ENCODE measurements at places on chromosomes 12 and 14.

GRCh38 chr12:46360908-46361666 lies 11.5 kb downstream of the SLC38A2 start:
- no peak for DNase-seq
- H3K4me1 ChIP-seq: peaks cover 45% of the 10 kb centered on the region
- H3K27ac ChIP-seq: peak overlapping the region; percentile 35
- no peak overlapping the region for H3K4me3 ChIP-seq
- H3K27me3 ChIP-seq: no peaks in the 10 kb centered on the region

DNA sequence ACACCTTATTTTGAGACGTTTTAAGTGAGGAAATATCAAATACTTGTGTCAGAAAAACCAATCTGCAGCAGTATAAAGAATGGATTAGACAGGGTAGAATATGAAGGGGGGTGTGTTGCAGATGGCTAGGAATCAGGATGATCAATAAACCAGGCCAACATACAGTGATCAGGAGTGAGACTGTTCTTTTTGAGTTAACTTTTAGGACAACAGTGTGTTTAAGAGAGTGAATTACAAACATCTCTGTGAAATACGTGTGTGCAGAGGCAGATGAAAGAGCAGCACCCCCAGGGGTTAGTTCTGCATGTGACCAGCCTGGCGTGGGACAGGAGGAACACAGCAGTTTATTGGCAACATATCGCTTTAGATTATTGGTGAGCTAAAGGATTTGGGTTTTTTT lies 10.6 kb upstream of the NRDE2 start:
- no peak overlapping the region for H3K4me3 ChIP-seq
- no peaks in the 10 kb centered on the region for H3K4me1 ChIP-seq
- H3K36me3 ChIP-seq: no peaks in the 10 kb centered on the region
- no peak overlapping the region for H3K27ac ChIP-seq
- peaks cover 18% of the 10 kb centered on the region for H3K27me3 ChIP-seq

DNA sequence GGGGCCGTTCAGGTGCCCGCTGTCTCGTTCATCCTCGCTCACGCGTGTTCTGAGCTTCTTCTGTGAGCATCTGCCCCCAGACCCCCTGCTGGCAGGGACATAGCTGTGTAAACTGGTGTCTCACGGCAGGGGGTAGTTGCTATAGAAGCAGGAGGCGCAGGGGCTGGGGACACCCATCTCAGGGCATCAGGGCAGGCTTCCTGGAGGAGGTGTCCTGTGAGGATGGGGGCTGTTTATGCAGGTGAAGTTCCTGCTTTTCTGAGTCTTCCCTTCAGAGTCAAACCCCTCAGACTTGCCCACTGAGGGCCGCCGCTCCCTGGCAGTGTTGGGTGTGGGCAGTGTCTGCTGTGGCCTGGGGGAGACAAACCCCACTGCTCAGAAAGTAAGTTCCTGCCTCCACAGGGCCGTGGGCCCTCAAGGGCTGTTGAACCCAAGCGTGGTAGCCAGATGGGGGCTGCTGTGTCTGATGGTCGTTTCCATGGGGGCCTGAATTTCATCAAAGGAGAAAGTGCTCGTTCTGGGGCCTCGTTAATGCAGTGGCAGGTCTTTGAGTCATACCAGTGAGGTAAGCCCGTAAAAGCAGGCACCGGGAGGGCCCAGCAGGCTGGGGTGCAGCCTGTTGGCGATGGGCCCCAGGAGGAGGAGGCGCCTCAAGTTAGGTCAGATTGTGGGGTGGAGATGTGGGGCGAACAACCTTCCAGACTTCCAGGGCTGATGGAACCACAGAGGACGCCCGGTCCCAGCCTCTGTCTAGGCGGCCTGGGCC lies 23.4 kb downstream of the KIF26A start:
- H3K27ac ChIP-seq: no peak overlapping the region
- no peak overlapping the region for H3K4me3 ChIP-seq
- H3K36me3 ChIP-seq: no peaks in the 10 kb centered on the region
- no peaks in the 10 kb centered on the region for H3K4me1 ChIP-seq
- H3K27me3 ChIP-seq: no peaks in the 10 kb centered on the region

DNA sequence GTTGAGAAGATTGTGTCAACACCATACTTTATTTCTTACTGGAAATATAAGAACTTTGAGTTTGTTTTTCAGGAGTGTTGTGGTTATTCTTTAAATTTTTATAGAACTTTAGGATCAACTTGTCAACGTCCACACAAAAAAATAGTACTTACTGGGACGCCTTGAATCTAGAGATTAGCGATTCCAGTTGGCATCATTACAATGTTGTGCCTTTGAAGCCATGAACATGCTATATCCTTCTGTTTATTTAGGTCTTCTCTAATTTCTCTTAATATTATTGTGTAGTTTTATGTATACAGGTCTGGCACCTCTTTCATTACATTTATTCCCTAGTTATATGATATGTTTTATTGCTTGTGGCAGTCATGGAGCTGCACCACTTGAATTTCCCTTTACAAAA lies 320.8 kb upstream of the CCDC196 start:
- H3K36me3 ChIP-seq: no peaks in the 10 kb centered on the region
- H3K27me3 ChIP-seq: peaks cover 43% of the 10 kb centered on the region
- H3K27ac ChIP-seq: no peak overlapping the region
- no peak overlapping the region for H3K4me3 ChIP-seq
- DNase-seq: no peak

DNA sequence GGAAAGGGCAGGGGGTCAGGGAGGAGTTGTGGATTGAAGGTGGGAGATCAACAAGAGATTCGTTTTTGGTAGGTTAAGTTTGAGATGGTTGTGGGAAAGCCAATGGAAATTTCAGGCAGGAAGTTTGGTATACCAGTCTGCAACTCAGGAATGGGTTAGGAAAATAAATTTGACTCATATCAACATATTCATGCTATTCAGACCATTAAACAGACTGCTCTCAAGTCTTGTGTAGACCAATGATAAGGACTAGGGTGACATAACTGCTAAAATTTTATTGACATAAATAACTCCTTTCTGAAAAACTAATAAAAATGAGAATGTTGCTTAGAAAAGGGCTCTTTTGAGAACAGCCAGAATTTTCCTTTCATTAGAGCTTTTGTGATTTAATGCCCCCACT lies 60.0 kb downstream of the PLEKHA5 start:
- DNase-seq: no peak
- no peak overlapping the region for H3K27ac ChIP-seq
- no peaks in the 10 kb centered on the region for H3K36me3 ChIP-seq
- H3K4me3 ChIP-seq: no peak overlapping the region
- no peaks in the 10 kb centered on the region for H3K4me1 ChIP-seq

- DNase-seq: no peak
- H3K27me3 ChIP-seq: peaks cover 3% of the 10 kb centered on the region
- no peak overlapping the region for H3K4me3 ChIP-seq
- no peak overlapping the region for H3K27ac ChIP-seq
- H3K36me3 ChIP-seq: no peaks in the 10 kb centered on the region
Observed at GRCh38 chr14:36418937-36419336, 98.5 kb upstream of the MBIP start.

DNA sequence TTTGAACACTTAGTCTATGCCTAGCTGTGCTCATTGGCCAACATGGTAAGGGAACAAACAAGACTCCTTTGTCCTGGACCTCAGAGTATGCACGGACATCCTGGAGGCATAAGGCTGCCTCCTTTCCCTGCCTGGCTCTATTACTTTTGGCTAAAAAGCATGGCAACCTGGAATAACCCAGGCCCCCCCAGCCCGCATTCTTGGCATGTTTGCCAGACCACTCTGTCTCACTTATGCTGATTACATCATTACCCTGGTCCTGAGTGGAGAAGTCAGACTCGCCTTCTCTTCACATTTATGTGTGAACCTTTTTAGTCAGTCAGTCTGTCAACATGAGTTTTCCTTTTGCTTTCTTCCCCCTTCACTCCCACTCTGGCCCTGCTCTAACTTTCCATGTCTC lies 58.0 kb upstream of the ELK3 start:
- no peak overlapping the region for H3K4me3 ChIP-seq
- H3K4me1 ChIP-seq: peaks cover 27% of the 10 kb centered on the region
- no peaks in the 10 kb centered on the region for H3K36me3 ChIP-seq
- no peak for DNase-seq
- peaks cover 14% of the 10 kb centered on the region for H3K27me3 ChIP-seq

DNA sequence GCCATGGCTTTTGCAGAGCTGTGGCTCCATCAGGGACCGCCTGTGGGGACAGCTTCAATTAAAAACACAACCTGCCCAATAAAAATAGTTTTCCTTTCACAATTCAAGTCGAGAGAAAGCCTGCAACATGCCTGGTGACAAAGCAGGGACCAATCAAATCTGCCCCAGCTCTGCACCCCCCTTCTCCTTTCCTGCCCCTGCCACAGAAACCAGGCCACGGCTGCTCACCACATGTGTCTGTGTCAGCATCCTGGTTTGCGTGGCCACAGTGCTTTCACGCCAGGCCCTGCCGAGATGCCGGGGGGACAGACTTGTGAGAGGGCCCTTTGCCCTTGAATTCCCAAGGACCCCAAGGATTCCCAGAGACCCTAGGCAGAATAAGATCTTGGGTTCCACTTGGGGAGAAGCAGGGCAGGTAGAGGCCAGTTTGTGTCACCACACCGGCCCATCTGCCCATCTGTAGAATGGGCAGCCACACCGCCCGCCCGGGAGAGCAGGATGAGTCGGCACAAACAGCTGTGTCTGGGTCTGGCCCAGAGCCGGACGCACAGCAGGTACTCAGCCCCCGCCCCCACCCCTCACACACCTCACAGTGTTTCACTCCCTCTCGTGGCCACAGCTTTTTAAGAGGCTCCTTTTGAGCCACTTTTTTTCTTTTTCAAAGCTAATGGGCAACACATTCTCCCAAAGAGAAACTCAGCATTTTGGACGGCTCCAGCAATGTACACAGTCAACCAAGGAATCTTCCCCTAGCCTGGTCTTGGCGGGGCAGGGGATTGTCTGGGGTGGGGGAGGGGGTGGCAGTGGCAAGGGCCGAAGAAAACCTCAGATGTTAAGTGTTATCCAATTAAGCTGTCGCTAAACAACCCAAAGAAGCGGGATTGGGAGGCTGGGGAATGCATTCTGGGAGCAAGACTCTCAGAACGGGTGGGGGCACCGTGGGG lies 41.5 kb downstream of the BCL11B start:
- no peaks in the 10 kb centered on the region for H3K27me3 ChIP-seq
- peaks cover 91% of the 10 kb centered on the region for H3K4me1 ChIP-seq
- DNase-seq: peak; percentile 97
- peaks cover 42% of the 10 kb centered on the region for H3K36me3 ChIP-seq

DNA sequence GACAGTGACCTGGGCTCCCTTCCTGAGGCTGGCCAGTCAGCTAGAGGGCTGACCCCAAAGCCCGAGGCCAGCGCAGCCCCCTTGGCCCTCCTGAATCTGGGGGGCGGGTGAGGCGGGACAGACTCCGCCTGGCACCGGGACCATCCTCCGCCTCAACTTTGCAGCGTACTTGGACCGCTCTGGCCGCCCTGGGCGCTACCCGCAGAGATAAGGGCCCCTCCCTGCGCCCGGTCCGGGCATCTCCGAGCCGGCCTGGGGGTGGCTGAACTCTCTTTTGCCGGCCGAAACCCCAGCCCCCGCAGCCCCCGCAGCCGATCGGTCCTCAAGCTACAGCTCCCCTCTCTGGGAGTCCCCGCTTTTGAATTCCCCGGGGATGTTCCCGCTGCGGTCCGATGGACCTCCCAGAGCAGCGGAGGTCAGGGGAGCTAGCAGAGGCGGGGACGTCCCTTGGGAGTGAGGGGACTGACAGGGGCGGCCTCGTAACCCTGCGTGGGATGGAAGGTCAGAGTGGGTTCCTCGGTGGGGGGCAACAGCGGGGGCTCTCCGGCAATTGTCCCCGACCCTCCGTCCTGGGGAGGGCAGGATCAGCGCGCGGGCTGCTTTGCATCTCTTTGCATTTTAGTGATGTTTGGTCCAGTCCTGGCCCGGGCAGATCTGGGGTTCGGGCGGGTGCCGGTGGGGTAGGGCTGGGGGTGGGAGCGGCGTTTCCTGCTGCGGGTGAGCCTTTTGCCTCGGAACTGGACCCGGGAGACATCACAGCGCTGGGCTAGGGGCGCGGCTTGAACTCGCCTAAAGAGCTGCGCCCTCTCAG lies at the start of gene CRIP1:
CRIP1 (plus strand) TSS at position 724 of the 811 bp plus-strand sequence. CDS start 374 bp downstream, outside the sequence.
- H3K4me1 ChIP-seq: peaks cover 32% of the 10 kb centered on the region
- H3K27me3 ChIP-seq: no peaks in the 10 kb centered on the region
- H3K4me3 ChIP-seq: peak within 1 kb of the TSS; percentile 92
- H3K27ac ChIP-seq: peak within 1 kb of the TSS; percentile 91
- no peak for DNase-seq

DNA sequence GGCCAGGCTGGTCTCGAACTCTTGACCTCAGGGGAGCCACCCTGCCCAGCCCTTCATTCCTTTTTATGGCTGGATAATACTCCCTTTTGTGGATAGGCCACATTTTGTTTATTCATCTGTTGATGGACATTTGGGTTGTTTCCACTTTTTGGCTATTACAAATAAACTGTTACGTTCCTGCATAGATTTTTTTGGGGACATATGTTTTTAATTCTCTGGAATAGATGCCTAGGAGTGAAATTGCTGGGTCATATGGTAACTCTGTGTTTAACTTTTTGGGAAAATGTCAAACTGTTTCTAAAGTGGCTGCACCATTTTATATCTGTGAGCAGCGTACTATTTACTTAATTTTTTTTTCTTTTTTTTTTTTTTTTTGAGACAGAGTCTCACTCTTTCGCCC lies 9.8 kb downstream of the KMT5A start:
- no peaks in the 10 kb centered on the region for H3K27me3 ChIP-seq
- peaks cover 60% of the 10 kb centered on the region for H3K36me3 ChIP-seq
- no peak overlapping the region for H3K4me3 ChIP-seq
- H3K4me1 ChIP-seq: peaks cover 24% of the 10 kb centered on the region
- no peak overlapping the region for H3K27ac ChIP-seq

DNA sequence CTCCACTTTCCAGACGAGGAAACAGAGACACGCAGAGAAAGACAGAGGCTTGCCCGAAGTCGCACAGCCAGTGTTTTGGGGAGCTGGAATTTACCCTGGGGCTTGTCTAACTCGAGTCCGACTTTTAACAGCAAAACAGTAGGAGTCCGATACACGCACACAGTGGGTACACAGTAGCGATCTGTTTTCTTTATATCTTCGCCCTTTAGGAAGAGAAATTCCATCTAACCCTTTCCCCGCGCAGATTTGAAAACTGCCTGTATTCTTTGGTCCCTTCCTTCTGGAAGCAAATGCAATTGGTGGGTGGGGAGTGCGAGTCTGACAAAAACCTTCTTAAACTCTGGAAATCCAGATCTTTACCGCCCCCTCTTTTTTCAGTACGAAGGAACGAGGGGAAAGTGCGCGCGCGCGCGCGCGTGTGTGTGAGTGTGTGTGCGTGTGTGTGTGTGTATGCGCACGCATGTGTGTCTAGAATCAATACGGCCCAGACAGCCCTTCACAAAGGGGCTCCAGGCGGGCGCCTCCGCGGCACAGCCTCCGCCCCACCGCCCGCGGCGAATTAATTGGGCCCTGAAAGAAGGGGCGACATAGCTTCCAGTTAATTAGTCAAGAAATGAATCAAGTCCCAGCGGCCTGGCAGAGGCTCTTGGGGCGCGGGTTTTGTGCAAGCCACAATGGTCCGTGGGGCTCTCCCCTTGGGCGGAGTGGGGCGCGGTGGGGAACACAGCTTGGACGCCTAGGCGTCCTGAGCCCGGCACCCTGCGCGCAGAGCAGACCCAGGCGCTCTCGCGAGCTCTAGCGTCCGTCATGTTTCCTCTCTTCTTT lies 14.0 kb upstream of the TBX3 start:
- H3K36me3 ChIP-seq: peaks cover 1% of the 10 kb centered on the region
- H3K27me3 ChIP-seq: peaks cover 97% of the 10 kb centered on the region
- H3K4me1 ChIP-seq: no peaks in the 10 kb centered on the region

GRCh38 chr12:69898236-69898635 lies 73.2 kb downstream of the MYRFL start:
- peaks cover 12% of the 10 kb centered on the region for H3K4me1 ChIP-seq
- peaks cover 6% of the 10 kb centered on the region for H3K27me3 ChIP-seq
- DNase-seq: no peak

GRCh38 chr12:58894040-58894439 lies 26.3 kb downstream of the LRIG3 start:
- no peaks in the 10 kb centered on the region for H3K27me3 ChIP-seq
- H3K27ac ChIP-seq: no peak overlapping the region
